ENCODE measurements at places on chromosomes 11 and 22.

- no peak for DNase-seq
Observed at GRCh38 chr11:17958446-17958845, 54.4 kb downstream of the SERGEF start.

GRCh38 chr22:37457093-37457893 lies 28.9 kb downstream of the MFNG start:
- DNase-seq = peak; percentile 80

- no peak for DNase-seq
Observed at GRCh38 chr22:43053176-43053575, 36.0 kb downstream of the TTLL1 start.

GRCh38 chr11:69290806-69291205 lies 3.1 kb upstream of the MYEOV start:
- no peak for DNase-seq

DNA sequence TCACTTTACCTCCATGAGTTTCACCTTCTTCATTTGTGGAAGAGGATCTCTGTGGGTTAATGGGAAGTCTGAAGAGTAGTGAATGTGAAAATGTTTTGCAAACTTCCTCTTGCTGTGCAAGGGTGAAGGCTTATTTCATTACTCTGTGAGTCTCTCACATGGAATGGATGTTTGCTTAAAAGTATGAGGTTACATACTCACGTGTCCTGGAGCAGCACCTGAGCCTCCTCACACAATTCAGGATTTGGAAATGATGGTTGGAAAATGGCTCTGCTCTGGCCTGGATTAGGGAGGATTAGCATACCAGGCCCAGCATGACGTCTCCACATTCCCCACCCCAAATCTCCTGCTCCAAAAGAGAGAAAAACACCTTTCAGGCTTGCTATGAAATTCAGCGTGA lies 4.8 kb downstream of the GRAMD1B start:
- DNase-seq = no peak

- no peak for DNase-seq
Observed at GRCh38 chr11:132008226-132008625, 637.8 kb downstream of the NTM start.

DNA sequence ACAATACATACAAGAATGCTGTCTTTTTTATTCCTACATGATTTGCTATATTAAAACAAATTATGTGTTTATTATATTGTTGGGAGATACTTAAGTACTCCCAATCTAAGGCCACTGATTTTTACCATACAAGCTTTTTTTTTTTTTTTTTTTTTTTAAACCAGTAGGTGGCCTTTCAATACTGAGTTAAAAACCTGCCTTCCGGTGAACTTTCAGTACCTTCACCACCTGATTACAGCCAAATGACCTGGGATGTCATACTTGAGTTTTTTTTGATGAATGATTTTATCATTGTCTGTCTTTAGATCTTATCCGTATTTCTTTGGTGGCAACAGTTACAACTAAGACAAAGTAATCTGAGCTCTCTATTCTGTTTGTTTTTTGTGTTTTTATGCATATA lies 94.0 kb upstream of the FOLH1 start:
- DNase-seq = no peak

GRCh38 chr11:33920838-33921613 lies 29.1 kb upstream of the LMO2 start:
- no peak for DNase-seq

- DNase-seq = no peak
Observed at GRCh38 chr22:26690654-26691376, 33.4 kb downstream of the MIAT start.

DNA sequence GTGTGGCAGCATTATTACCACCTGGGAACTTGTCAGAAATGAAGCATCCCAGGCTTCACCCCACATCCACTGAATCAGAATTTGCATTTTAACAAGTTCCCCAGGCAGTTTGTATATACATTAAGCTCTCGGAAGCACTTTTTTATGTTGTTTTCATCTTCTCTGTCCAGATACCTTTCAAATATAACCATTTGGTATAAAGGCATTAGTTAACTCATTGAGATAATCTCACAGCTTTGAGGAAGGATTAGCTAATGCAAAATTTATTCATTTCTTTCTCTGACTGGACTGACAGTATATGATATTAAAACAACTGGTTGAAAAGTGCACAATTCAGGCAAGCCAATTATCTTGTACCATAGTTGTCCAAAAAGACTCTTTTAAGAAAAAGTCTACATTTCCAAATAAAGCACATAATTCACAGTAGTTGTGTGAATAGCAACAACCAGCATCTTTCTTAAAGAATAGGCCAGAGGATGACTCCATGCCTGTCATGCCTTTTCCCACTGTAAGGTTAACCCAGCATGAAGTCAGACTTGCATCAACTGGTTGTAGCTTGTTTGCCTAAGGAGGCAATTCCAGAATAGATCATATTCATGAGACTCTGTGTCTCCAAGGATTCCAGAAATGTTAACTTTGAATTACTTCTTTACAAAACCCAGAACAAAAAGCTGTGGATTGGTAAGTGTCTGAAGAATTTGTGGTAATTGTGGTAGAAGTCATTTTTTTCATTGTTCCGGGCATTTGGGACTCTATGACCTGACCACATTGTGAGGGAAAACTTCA lies 254.3 kb upstream of the SESN3 start:
- no peak for DNase-seq

DNA sequence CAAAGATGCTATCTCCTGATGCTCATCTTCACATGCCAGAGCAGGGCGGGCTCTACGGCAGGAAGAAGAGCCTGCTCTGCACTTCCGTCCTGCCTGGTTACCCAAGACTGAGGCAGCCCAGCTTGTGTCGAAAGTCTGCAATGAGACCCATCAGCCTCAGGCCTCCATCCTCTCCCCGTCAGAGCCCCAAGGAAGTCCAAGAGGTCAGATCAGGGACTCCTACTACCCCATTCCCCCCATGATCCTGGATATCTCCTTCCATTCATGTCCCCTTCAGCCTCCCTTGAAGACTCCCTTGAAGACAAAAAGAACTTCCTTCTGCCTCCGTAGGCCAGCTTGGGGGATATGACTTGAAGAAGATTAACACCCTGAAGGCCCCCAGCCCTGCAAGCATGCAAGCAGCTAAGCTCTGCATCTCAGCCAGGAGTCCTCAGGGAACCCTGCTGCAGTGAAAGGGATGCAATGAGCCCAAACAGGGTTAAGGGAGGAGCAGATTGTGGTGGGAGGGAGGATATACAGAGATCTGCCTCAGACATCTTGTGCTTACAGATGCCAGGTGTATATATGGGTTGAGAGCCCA lies 85.6 kb downstream of the TRIM29 start:
- no peak for DNase-seq

DNA sequence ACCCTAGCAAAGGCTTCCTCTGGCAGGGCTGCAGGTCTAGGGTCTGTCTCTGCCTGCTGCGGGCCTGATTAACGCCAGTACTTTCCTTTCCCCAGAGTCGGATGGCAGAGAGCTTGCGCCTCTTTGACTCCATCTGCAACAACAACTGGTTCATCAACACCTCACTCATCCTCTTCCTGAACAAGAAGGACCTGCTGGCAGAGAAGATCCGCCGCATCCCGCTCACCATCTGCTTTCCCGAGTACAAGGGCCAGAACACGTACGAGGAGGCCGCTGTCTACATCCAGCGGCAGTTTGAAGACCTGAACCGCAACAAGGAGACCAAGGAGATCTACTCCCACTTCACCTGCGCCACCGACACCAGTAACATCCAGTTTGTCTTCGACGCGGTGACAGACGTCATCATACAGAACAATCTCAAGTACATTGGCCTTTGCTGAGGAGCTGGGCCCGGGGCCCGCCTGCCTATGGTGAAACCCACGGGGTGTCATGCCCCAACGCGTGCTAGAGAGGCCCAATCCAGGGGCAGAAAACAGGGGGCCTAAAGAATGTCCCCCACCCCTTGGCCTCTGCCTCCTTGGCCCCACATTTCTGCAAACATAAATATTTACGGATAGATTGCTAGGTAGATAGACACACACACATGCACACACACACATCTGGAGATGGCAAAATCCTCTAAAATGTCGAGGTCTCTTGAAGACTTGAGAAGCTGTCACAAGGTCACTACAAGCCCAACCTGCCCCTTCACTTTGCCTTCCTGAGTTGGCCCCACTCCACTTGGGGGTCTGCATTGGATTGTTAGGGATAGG lies 18.6 kb downstream of the RSPH14 start:
- no peak for DNase-seq

- no peak for DNase-seq
Observed at GRCh38 chr11:64796047-64796756, 6.8 kb downstream of the MAP4K2 start.

- no peak for DNase-seq
Observed at GRCh38 chr22:45397806-45398205, 15.6 kb downstream of the SMC1B start.

GRCh38 chr11:110141812-110142211 lies 48.6 kb downstream of the ZC3H12C start:
- no peak for DNase-seq

DNA sequence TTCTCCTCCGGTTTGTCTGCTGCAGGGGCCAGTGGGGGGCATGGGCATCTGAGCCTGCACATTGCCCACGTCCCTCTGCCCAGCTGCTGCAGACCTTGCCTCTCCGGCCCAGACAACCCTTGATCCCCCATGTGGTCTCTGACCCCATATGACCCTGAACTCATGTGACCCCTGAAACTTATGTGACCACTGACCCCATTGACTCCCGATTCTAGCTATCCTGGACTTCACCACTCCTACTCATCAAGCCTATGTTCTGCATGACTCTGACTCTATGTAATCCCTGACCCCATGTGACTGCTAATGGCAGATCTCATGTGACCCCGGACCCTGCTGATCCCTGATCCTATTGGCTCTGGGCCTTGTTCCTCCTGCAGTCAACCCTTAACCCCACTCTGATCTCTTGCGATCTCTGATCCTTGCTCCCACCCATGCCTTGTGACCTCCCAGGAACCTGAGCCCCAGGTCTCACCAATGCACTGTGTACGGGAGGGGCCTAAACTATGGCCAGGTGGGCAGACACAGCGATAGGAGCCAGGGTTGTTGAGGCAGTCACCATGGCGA lies 5.7 kb downstream of the LTBP3 start:
- no peak for DNase-seq

GRCh38 chr11:69819541-69820070 lies 390 bp upstream of the FGF3 start:
- DNase-seq = no peak

GRCh38 chr11:72493426-72494108 lies 59.2 kb upstream of the CLPB start:
- no peak for DNase-seq

DNA sequence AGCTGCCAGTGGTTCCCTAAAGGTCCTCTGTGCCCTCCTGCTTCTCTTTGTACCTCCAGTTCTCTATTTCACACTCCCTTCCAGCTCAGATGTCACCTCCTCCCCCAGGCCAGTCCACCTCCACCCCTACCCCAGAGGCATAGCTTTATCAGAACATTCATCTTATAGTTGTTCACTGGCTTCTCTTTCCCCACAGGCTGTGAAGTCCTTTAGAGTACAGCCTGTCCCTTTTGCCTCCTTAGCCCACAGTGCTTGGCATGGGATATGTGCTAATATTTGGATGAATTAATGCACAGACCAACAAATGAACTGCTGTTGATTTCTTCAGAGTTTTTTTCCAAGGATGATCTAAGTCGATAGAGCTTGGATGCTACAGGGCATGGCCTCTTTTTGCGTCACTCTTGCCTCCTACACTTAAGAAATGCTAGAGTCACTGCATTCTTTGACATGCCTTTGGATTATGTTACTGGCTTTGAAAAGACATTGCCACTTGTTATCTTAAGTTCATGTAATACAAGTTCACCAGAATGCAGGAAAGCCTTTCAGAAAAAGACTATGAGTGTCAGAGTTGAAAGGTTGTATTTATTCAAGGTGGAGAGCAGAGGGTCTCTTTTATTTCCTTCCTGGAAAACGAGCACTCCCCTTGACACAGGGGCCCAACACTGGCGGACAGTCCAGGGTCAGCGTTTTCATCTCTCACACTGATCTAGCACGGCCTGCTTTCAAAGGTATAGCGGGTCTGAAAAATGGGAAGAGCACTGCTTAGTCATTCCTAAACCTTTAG lies 75.7 kb downstream of the PISD start:
- DNase-seq = no peak

DNA sequence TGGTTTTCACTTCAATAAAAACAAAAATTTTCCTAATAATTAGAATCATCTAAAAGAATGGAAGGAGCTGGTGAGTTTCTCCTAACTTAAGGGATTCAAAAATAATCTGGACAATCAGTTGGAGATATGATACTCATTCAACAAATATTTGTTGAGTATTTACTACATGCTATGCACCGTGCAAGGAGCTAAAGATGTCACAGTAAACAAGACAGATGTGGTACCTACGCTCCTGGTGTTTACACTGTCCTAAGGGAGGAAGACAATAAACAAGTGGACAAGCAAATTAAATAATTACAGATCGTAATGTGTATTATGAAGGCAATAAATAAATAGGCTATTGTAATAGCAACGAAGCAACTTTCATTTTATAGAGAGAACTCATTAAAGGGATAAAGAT lies 9.9 kb upstream of the SPON1 start:
- no peak for DNase-seq

DNA sequence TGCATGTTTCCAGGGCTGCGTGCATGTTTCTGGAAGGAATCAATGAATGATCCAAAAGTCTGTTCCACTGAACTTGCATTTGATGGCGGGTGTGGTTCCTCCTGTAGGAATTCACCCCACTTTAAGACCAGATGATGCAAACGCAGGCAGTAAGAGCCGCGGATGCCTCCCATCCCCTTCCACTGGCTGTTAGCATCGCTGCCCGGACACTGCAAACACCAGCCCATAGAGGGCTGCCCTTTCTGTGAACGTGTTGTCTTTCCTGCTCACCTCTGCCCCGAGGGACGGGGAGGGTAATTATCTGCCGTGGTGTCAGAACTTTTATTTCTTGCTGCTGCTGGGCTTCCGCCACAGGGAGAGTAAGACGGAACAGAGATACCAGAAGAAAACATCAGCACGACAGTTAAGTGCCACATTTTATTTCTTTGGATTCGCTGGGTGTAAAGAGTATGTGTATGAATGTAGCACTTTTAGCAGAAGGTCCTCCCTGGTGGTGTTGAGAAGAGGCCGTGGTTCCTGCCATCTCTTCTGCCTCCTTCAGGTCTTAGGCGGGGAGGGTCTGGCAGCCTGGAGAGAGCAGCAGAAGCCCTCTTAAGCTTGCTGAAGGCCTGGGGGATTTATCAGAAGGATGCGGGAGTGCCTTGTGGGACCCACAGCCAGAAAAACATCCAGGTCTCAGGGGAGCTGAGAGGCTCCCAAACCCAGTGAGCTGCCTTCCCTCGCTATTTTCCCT lies 53.2 kb upstream of the NECTIN1 start:
- no peak for DNase-seq

GRCh38 chr11:131918663-131919062 lies 548.2 kb downstream of the NTM start:
- DNase-seq = no peak

- no peak for DNase-seq
Observed at GRCh38 chr11:2827256-2827655, 58.3 kb downstream of the CDKN1C start.

GRCh38 chr11:2995031-2995561 lies 3.0 kb upstream of the NAP1L4 start:
- DNase-seq = no peak

DNA sequence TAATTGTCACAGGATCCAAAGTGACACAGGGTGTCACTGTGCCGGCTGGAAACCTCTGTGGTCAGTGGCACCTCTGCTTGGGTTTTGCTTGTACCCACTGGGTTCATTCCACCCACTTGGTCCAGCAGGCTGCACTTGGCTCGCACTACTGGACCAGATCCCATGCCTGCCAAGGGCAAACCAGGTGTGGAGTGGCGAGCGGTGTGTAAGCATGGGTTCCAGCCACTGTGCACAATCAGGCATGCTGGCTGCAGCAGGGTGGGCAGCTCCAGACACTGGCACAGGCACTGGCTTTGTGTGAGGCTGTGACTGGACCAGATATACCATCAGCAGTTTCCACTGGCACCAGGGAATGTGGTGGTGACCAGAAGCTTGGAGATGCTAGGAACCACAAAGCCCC lies 261.4 kb downstream of the KCNA4 start:
- no peak for DNase-seq

Measured in stimulated activated CD8-positive, alpha-beta memory T cell treated with anti-CD3 and anti-CD28 coated beads, Interleukin-4, amount 100 ng/mL, for 4 hours (primary cell).